ENCODE measurements at places on chromosomes 6 and 20.

DNA sequence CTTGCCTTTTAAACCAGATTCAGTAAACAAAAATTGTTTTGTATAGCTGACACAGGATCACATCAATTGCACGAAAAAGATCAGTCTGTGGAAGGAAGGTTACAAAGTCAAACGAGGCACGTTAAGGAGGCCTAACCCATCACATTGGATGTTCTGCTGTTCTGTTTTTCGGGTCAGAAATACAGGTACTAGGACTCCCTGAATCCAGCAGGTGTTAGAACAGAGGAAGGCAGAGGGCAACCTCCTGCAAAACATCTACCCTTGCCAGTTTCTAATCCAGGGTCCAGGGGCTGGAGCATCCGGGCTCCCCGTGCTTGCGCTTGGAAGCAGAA lies 64.6 kb downstream of the PLG start:
- no peak for DNase-seq

DNA sequence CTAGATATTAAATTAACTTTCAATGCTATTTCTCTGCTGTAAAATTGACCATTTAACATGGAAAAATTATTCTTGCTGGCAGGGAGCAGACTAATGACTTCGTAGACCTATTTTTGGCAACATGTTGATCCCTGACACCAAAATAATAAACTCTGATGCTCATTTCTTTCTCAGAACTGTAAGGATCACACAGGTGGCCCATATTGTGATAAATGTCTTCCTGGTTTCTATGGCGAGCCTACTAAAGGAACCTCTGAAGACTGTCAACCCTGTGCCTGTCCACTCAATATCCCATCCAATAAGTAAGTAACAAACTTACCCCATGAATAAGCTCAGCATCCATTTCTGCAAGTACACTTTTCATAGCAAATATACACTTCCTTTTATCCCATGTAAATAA lies 387.5 kb downstream of the LAMA2 start:
- no peak for DNase-seq

GRCh38 chr6:3786141-3786540 lies 34.6 kb upstream of the PXDC1 start:
- no peak for DNase-seq

DNA sequence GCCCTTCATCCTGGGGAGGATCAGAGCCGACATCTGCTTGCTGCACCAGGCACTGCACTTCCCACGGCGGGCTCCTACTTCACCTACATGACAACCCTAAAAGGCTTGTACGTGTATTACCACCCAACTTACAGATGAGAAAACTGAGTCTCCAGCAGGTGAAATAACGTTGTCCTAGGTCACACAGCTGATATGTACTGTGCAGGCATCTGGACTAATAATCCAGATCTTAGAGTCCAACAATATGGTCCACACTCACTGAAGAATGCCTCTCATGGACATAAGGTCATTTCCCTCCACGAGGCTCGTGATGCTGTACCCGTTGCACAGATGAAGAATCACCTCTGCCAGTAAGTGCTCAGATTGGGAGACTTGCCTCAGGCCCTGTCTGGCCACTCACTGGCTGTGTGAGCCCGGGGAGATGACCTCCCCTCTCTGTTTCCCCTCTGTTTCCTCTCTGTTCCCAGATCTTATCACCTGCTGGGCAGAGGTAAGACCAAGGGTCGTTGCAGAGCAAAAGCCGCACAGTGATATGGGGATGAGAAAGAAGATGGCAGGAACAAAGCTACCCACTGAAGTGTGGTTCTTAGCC lies 32.1 kb downstream of the TGM2 start:
- no peak for DNase-seq

DNA sequence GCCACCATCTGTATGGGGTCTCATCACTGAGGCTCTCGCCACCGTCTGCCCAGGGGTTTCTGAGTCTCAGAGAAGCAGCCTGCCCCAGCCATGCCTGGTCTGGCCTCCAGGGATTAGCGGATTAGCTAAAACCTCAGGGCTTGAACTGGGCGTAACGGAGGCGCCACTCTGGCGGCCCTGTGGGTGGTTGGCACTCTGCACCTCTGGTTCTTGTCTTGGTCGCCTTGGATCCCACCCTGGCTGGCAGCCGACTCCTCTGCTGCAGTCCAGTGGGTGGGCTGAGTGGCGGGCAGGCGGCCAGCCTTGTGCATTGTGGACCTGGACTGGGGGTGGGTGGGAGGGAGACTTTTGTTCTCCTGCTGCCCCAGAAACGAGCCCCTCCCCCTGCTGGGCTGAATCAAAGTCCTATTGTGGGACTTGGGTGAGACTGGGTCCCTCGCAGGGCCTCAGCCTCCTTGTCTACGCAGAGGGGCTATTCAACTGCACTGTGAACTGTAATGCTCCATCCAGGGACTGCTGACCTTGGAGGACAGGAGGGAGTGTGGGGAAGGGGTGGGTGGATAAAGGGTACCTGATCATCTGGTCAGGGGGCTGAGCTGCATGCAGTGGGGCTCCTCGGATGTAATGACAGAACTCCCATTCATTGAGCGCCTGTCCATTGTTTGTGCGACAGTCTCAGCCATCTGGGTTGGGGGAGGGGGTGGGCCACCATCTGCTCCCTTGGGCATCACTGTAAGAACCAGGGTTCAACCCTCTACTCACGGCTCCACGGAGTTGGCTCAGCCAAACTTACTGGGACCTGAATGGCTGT lies 23.9 kb downstream of the SUN5 start:
- no peak for DNase-seq

- no peak for DNase-seq
Measured at GRCh38 chr6:30703011-30703410, 12.2 kb upstream of the NRM start.

DNA sequence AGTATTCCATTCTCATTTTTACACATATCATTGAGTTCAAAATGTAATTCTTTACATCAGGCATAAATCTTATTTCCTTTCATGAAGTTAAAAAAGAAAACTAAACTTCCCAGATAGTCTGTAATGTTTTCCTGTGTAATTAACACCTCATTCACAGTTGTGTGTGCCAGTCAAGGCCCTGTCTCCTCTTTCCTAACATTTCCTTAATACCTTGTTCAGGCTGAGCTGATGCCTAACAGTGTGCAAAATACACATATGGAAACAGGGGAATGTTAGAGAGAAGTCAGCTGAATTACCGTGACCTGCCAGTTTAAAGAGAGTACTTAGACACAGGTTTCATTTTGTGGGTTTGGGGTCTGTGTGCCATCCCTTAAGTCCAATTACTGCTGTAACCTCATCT lies 208.7 kb downstream of the COL9A1 start:
- no peak for DNase-seq

DNA sequence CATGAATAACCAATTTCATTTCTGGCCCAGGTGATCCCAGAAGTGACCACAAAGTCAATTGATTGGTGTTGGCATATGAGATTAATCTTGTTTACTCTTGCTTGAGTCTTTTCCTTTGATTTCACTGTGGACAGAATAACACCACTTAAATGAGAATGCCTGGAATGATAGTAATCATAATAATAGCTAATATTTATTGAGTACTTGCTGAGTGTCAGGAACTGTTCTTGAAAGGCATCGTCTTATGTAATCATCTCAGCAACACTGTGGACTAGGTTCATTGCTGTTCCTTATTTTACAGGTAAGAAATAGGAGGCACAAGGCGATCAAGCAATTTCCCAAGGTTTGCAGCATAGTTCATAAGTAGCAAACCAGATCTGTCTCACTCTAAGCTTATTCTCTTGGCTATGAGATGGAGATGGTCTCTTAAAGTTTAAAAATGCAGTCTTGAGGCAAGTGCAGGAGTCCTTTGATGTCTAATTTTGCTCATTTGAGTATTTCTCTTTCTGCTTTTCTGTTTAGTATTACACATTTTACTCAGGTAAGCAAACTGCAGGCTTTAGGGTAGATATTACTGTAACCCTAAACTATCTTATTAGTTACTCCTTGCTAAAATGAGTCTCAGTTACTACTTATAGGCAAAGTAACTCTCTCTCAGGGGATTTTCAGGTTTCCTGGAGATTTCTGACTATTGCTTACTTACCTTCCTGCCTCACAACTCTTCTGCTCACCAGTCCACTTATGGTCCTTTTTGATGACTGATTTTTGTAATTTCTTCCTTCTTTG lies 6.3 kb downstream of the ADGRG6 start:
- DNase-seq = no peak

DNA sequence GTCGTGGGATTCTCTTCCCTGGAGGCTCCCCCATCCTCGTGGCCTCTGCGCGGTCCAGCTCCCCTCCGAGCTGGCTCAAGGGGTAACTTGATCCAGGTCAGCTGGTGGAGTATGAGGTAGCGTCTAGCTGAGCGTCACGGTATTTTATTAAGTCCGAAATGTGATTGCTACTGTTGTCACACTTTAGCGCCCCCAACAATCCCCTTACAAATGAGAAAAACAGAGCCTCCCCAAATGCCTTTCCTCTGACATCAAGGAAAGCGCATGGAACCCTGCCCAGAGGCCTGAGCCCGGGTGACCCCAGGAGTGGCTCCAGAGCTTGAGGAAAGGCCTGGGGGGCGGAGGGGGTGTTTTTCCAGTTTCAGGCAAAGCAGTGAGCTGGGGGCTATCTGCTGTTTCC lies 192.4 kb downstream of the ZMYND8 start:
- no peak for DNase-seq

DNA sequence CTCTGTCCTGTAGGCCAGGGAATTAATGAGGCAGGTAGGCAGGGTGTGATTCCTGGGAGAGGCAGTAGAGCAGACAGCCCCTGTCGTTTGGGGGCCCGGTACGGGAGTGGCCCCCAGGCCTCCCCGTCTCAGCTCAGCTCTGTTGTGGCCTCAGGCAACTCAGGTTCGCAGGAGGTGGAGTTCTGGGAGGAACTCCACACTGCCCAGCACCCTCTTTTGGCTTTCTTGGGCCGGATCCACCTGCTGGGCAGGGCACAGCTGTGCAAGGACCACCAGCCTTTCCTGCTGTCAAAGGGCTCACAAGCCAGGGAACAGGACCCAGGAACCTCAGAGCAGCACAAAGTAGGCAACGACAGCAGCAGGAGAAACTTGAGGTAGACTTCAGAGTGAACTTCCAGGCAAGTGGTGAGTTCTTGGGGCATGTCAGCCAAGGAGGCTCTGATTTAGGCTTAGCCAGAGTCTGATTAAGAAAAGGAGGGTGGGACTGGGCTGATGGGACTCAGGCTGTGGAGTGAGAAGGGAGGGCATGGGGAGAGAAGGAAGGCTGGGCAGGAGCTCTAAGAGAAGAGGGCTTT lies 36.9 kb downstream of the RAB44 start:
- DNase-seq = no peak

GRCh38 chr20:20561172-20561571 lies 151.3 kb downstream of the RALGAPA2 start:
- DNase-seq = no peak

- DNase-seq = no peak
Measured at GRCh38 chr6:131778169-131778568, 29.7 kb upstream of the ENPP1 start.

DNA sequence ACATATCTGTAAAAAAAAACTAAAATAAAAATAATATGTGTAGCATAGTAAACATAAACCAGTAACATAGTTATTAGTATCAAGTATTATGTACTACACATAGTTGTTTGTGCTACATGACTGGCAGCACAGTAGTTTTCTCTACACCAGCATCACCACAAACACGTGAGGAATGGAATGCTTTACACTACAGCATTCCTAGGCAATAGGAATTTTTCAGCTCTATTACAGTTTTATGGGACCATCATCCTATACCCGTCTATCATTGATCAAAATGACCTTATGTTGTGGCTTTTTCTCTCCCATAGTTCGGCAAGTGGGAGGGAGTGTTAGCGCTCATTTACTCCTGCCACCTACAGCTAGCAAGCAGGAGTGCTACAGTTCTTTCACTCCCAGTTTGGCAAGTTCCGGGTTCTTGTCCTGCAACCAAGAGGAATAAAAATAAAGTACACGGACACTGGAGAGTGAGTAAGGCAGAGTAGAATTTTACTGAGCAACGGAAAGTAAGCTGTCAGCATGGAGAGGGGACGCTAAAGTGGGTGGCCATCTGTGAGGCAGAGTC lies 196.8 kb upstream of the HSF2 start:
- no peak for DNase-seq

DNA sequence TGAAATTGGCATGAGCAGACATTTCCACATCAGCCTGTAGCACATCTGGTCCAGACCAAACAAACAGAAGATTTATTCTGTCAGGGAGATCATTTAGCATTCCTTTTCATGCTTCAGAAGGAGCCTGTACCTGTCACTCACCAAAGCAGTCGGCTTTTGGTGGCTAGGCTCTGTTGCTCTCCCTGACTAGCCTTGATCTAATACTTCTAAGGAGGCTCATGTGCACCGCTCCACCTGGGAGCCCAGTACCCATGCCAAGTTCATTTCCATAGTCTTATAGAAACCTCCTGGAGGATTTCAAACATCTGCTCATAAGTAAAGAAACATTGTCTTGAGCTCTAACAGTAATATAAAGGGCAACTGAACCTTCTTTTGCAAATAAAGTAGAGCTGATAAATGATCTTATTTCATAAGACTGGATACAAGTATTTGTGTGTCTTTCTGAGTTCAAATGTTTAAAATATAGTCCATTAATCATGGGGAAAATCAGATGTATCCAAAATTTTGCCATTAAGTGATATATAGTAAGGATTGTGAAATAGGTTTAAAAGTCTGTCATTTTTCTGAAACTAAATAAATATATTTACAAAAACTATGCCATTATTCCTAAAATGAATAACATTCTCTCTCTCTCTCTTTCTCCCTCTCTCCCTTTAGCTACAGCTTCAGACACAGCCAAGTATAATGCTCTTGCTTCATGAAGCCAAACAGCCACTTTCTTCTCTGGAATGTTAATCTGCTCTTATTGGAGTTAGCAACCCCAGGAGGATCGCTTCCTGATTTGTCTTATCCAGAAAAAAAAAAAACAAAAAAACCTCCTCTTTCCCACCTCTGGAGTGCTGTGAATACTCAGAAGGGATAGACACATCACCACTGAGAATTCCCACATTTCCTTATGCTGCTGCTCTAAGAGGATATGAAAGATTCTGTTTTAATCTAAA lies 192.7 kb upstream of the TFAP2D start:
- no peak for DNase-seq

DNA sequence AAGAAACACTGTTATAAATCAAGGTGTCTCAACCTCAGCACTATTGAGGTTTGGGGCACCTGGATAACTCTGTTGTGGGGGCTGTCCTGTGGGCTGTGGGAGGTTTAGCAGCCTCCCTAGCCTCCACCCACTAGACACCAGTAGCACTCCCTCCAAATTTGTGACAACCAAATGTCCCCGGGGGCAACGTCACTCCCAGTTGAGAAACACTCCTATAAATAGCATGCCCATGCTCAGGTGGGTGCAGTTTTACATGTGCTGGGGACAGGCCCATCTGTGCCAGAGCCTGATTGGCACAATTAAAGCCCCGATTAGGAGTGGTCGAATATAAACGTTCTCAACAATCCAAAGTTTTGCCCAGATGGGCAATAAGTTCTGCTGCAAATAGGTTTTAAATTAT lies 78.9 kb downstream of the FAM50B start:
- DNase-seq = no peak

- DNase-seq = no peak
Measured at GRCh38 chr6:107032051-107032450, 4.1 kb downstream of the MTRES1 start.

DNA sequence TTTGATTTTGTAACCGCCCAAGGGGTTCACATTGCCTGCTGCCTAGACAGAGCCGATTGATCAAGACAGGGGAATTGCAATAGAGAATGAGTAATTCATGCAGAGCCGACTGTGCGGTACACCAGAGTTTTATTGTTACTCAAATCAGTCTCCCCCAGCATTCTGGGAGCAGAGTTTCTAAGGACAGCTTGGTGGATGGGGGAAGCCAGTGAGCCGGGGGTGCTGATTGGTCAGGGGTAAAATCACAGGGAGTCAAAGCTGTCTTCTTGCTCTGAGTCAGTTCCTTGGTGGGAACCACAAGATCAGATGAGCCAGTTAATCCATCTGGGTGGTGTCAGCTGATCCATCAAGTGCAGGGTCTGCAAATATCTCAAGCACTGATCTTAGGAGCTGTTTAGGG lies 60.0 kb upstream of the EZR start:
- no peak for DNase-seq

Measured in tibial artery (tissue), 4 donors.